ENCODE measurements at places on chromosomes 11 and 22. TPM values are rescaled to one million over a fixed set of nuclear protein-coding genes. Genes with fewer than 3 reads are reported as not detected.
A peak's percentile ranks its signal among the peaks of the same experiment; 100 is the strongest.

The WNT7B gene
- polyA plus RNA-seq, result 0.66 TPM

The APOBEC3G gene
- polyA plus RNA-seq, result 4.4 TPM

The LRRC56 gene
- 5.4 TPM for polyA plus RNA-seq

The SUSD2 gene
- 3.1 TPM for polyA plus RNA-seq

The HMOX1 gene
- polyA plus RNA-seq, result 7.1 TPM

The SYNGR1 gene
- 19.3 TPM for polyA plus RNA-seq

The ZNF214 gene
- 1.1 TPM for polyA plus RNA-seq

- no peaks in the 10 kb centered on the region for H3K36me3 ChIP-seq
- DNase-seq, result no peak
- peaks cover 14% of the 10 kb centered on the region for H3K4me1 ChIP-seq
- H3K27me3 ChIP-seq, result no peaks in the 10 kb centered on the region
Measured at GRCh38 chr22:19109198-19110063, 12.8 kb downstream of the DGCR2 start.

GRCh38 chr11:17960091-17960490, 52.8 kb downstream of the SERGEF start:
- peaks cover 15% of the 10 kb centered on the region for H3K36me3 ChIP-seq
- H3K4me3 ChIP-seq, result no peak overlapping the region
- no peaks in the 10 kb centered on the region for H3K4me1 ChIP-seq
- no peak overlapping the region for H3K27ac ChIP-seq
- no peaks in the 10 kb centered on the region for H3K27me3 ChIP-seq
- DNase-seq, result no peak

GRCh38 chr22:23715806-23716375, 25.1 kb downstream of the RGL4 start:
- H3K36me3 ChIP-seq, result no peaks in the 10 kb centered on the region
- H3K4me3 ChIP-seq, result no peak overlapping the region
- no peak overlapping the region for H3K27ac ChIP-seq
- no peak for DNase-seq
- no peaks in the 10 kb centered on the region for H3K4me1 ChIP-seq

DNA sequence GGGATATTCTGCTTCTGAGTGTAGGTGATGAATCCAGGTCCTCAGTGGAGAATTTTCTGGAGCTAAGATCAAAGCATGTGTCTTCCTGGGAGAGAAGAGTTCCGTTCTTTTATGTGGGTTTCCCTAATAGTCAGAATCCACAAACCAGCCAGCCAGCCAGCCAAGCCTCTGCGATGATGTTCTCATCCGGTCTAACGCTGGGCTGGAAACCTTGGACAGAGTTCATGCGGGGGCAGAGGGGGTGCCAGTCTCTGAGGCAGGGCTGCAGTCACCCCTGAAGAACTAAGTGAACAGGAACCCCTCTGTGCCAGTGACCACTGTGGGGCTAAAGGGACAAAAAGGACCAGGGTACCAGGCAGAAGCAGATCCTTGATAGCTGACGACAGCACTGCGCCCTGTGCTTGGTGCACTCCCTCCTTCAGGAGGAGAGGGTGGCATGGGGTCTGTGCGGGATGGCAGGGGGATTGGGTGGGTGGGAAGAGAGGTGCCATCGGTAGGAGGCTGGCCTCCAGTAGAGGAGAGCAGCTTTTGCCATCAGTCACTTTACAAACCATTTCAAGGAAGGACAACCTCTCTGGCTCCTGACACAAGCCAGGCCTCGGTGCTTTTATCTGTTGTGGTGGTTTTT, 27.1 kb downstream of the ADAMTS15 start:
- no peaks in the 10 kb centered on the region for H3K4me1 ChIP-seq
- H3K36me3 ChIP-seq, result no peaks in the 10 kb centered on the region
- no peak overlapping the region for H3K4me3 ChIP-seq
- H3K27me3 ChIP-seq, result no peaks in the 10 kb centered on the region
- no peak for DNase-seq

DNA sequence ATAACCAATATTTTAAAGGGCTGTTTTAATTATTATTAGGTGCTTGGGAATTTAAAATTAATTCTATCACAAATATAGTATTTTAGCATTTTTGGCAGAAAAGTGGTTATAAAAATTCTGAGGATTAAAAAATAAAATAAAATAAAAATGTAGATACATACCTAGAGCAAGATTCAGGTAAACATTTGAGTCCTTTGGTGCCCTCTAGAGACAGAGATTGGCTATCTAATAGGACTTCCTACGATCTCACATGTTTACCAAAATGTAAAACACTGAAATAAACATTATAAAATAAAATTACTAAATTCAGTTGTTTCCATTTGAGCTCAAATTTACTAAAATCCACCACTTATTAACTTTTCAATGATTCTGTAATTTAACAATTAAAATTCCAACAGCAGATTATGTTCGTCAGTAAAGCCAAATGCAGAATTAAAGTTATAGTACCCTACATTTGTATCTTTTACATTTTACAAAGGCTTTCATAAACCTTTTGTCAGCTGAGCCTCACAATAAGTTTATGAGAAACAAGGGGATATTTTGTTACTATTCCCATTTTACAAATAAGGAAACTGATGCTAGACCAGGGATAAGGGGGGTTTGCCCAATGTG, 27.7 kb downstream of the SLC36A4 start:
- no peak for DNase-seq
- H3K4me1 ChIP-seq, result no peaks in the 10 kb centered on the region
- no peak overlapping the region for H3K27ac ChIP-seq
- no peak overlapping the region for H3K4me3 ChIP-seq
- H3K36me3 ChIP-seq, result no peaks in the 10 kb centered on the region

GRCh38 chr22:36194971-36195370, 6.6 kb downstream of the APOL4 start:
- no peak for DNase-seq
- H3K36me3 ChIP-seq, result no peaks in the 10 kb centered on the region
- no peaks in the 10 kb centered on the region for H3K4me1 ChIP-seq
- no peak overlapping the region for H3K4me3 ChIP-seq
- no peaks in the 10 kb centered on the region for H3K27me3 ChIP-seq
- no peak overlapping the region for H3K27ac ChIP-seq

DNA sequence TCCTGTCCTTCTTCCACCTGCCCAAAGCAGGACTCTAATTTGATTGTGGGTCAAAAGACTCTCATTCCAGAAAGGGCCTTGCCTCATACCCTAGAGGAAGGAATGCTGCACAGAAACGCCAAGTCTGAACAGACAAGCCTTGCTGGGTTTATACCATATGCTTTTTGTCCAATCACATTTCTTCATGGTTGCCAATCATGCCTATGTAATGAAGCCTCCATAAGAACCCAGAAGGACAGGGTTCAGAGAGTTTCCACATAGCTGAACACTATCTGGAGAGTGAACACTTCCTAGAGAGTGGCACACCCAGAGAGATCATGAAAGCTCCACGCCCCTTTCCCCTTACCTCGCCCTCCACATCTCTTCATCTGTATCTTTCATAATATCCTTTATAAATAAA, 4.8 kb upstream of the SAA2 start:
- no peaks in the 10 kb centered on the region for H3K36me3 ChIP-seq
- DNase-seq, result no peak

- H3K4me1 ChIP-seq, result no peaks in the 10 kb centered on the region
- H3K27me3 ChIP-seq, result no peaks in the 10 kb centered on the region
- no peak overlapping the region for H3K4me3 ChIP-seq
- no peak overlapping the region for H3K27ac ChIP-seq
- H3K36me3 ChIP-seq, result no peaks in the 10 kb centered on the region
Measured at GRCh38 chr11:126167488-126167887, 44.0 kb downstream of the RPUSD4 start.

DNA sequence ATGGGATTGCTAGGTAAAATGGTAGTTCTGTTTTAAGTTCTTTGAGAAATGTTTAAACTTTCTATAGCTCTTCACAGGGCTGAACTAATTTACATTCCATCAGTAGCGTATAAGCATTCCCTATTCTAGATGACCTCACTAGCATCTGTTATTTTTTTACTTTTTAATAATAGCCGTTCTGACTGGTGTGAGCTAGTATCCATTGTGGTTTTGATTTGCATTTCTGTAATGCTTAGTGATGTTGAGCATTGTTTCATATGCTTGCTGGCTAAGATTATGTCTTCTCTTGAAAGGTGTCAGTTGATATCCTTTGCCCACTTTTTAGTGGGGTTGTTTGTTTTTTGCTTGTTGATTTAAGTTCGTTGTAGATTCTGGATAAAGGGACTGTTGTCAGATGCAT, 35.9 kb downstream of the MMP27 start:
- no peak overlapping the region for H3K4me3 ChIP-seq
- DNase-seq, result no peak
- no peak overlapping the region for H3K27ac ChIP-seq
- no peaks in the 10 kb centered on the region for H3K36me3 ChIP-seq
- H3K27me3 ChIP-seq, result no peaks in the 10 kb centered on the region

DNA sequence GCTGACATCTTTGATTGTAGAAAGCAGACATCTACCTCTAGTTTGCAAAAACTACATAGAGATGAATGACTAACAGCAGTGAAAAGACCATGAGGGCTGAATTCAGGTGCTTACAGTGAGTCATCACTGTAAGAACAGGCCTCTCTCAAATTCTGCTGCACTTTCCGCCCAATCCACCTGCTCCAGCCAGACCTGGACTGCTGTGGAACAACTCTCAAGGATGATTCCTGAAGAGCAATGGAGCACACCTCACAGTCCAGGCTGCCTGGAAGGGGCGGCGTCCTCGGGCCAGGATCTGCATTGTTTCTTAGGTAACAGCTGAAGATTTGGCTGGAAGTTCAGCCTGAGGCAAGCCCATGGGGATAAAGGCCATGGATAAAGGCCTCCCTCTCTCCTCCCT, 15.1 kb downstream of the APOL2 start:
- no peak overlapping the region for H3K27ac ChIP-seq
- no peak overlapping the region for H3K4me3 ChIP-seq
- no peaks in the 10 kb centered on the region for H3K4me1 ChIP-seq
- no peaks in the 10 kb centered on the region for H3K27me3 ChIP-seq
- DNase-seq, result no peak

DNA sequence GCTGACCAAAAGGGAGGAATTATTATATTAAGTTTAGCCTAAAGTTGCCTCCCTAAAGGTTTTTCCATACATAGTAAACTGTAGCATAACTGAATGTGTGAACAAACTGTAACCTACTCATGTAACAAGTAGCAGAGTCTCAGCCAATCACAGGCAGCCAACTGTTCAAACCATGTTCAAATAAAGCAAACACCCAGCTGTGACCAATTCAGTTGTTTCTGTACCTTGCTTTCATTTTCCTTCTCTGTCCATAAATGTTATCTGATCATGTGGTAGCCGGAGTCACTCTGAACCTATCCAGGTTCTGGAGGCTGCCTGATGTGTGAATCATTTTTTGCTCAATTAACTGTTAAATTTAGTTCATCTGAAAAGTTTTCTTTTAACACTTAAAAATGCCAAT, 373.5 kb downstream of the GUCY1A2 start:
- H3K4me3 ChIP-seq, result no peak overlapping the region
- no peaks in the 10 kb centered on the region for H3K36me3 ChIP-seq
- DNase-seq, result no peak
- H3K4me1 ChIP-seq, result no peaks in the 10 kb centered on the region

DNA sequence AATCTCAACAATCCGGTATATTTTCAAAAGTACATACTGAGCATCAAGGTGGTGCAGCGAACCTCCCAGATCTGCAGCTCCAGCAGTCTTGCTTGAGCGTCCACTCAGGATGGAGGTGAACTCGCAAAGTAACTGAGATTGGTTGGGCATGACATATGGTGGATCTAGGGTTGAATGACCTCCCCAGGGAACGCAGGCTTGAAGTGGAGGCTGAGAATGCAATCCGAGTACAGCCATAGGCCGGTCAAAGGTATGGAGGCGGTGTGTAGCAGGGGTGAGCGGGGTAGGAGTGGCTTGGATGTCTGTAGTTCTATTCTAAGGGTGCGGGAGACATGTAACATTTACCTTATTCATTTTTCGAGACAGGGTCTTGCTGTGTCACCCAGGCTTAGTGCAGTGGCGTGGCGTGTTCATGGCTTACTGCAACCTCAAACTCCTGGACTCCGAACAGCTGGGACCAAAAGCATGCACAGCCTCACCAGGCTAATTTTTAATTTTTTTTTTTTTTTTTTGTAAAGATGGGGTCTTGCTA, 631 bp upstream of the C22orf39 start:
- DNase-seq, result no peak
- H3K27me3 ChIP-seq, result no peaks in the 10 kb centered on the region
- H3K27ac ChIP-seq, result peak overlapping the region; percentile 94
- H3K4me3 ChIP-seq, result peak overlapping the region; percentile 51
- peaks cover 17% of the 10 kb centered on the region for H3K4me1 ChIP-seq

DNA sequence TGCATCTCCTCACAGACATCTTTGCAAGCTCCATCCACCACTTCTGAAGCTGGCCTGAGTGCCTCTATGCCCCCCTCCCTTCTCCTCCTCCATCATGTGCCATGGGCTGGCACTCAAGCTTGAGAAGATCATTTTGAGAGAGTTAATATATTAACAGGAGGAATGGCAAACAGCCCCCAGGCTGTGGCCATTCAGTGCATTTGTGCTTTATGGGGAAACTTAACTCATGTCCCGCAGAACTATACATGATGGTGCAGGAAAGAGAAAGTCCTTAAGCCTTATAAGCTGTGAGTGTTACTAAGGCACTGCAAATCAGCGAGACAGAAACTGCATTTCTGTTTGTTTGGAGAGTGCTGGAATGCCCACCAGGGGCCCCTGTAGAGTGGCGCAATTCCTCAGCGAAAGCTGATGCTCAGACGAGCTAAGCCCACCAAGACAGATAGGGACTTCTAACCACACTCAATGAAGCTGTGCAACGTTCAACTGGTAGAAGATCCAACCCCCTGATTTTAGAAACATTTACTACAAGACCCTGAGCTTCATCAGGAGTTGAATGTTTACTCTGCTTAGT, 26.8 kb upstream of the PHLDA2 start:
- H3K27ac ChIP-seq, result no peak overlapping the region
- no peak for DNase-seq
- H3K4me1 ChIP-seq, result no peaks in the 10 kb centered on the region
- peaks cover 80% of the 10 kb centered on the region for H3K36me3 ChIP-seq
- no peak overlapping the region for H3K4me3 ChIP-seq

GRCh38 chr22:26635117-26635516, 13.4 kb downstream of the CRYBA4 start:
- no peak for DNase-seq
- H3K36me3 ChIP-seq, result no peaks in the 10 kb centered on the region
- no peaks in the 10 kb centered on the region for H3K4me1 ChIP-seq
- H3K27ac ChIP-seq, result no peak overlapping the region
- H3K4me3 ChIP-seq, result no peak overlapping the region
- H3K27me3 ChIP-seq, result no peaks in the 10 kb centered on the region

- DNase-seq, result no peak
- no peaks in the 10 kb centered on the region for H3K36me3 ChIP-seq
- H3K4me1 ChIP-seq, result no peaks in the 10 kb centered on the region
- H3K4me3 ChIP-seq, result no peak overlapping the region
- no peaks in the 10 kb centered on the region for H3K27me3 ChIP-seq
- no peak overlapping the region for H3K27ac ChIP-seq
Measured at GRCh38 chr11:60121264-60121663, 32.8 kb downstream of the MS4A2 start.
